Stimulated activated CD4-positive, alpha-beta T cell treated with anti-CD3 and anti-CD28 coated beads, Interleukin-1b, Interleukin-23, amount 100 ng/mL, for 1 hour (primary cell): ENCODE measurements at places on chromosomes 13 and 19.

GRCh38 chr19:19948800-19949199 lies 48.1 kb downstream of the ZNF93 start:
- no peak for DNase-seq

GRCh38 chr19:31226151-31226935 lies 122.9 kb downstream of the TSHZ3 start:
- no peak for DNase-seq

GRCh38 chr13:84025824-84026223 lies 143.6 kb upstream of the SLITRK1 start:
- no peak for DNase-seq

DNA sequence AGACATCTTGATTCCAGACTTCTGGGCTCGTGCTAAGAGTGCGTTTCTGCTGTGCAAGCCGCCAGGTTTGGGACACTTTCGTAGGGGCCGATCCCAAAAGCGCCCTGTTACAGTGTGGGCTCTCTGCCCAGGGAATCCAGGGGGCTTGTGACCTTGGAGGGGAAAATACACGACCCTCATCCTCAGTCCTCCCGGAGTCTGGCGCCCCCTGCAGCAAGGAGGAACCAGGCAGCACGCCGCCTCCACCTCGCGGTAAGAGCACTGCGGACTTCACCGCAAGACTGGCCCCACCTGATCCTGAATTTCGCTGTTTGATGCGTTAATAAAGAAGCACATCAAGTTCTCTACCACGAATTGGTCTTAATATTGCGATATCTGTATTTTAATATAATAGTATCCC lies 5.2 kb downstream of the POLRMT start:
- no peak for DNase-seq

GRCh38 chr19:48551437-48552302 lies at the start of gene SULT2B1:
Gene SULT2B1 (plus strand): TSS chr19:48552172. CDS start chr19:48552253, 81 bp downstream.
- DNase-seq: no peak
